ENCODE measurements at places on chromosomes 7 and 10. TPM values are rescaled to one million over a fixed set of nuclear protein-coding genes. Genes with fewer than 3 reads are reported as not detected.
A peak's percentile ranks its signal among the peaks of the same experiment; 100 is the strongest.

- no peak for DNase-seq
Measured at GRCh38 chr10:5723692-5724091, 39.1 kb downstream of the TASOR2 start.

- DNase-seq: no peak
Measured at GRCh38 chr10:109317746-109318366, 605.5 kb downstream of the XPNPEP1 start.

TMEM229A gene
- total RNA-seq: not detected

GRCh38 chr10:24427678-24428409 is 218.9 kb downstream of the KIAA1217 start:
- no peak for DNase-seq

GRCh38 chr7:94907026-94907810 is at the start of gene PPP1R9A:
PPP1R9A (plus strand) TSS chr7:94907594; CDS start chr7:94910114, 2,520 bp downstream.
- peak; percentile 54 for DNase-seq

GRCh38 chr10:130403153-130404075 is 267.2 kb downstream of the GLRX3 start:
- DNase-seq: no peak

TSPAN12 gene
- 23.2 TPM for total RNA-seq

OR6V1 gene
- not detected for total RNA-seq

EIF4EBP2 gene
- total RNA-seq: 101 TPM

- no peak for DNase-seq
Measured at GRCh38 chr7:2037301-2037807, 195.4 kb downstream of the MAD1L1 start.

DNA sequence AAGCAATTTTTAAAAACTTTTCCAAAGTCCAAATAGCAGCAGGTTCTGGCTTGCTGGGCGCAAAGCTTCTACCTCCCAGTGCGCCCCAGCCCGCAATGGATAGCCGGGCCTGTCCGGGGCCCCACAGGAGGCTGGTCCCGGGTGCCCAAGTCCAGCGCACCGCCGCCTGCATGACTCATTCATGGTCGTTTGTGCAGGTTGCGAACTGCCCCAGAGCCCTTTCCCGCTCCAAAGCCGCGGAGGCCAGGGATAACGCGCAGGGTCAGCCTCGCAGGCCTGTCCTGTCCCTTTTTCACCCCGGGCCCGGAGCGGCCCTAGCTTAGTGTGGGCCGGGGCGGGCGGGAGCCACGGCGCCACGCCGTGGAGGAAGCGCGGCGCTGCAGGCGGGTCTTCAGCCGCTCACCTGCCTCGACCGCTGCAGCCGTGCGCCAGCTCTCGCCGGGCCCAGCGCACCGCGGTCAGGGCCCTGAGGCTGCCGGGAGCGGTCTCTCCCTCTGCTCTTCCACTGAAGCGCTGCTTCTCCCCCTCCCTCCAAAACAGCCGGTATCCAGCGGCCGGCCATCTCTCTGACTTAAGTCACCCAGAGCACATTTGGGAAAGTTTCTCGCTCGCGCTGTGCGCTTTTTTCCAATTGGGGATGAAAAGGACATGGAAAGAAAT is 1.7 kb upstream of the EGR2 start:
- DNase-seq: peak; percentile 75

LOXL4 gene
- total RNA-seq: 3.7 TPM

GRCh38 chr7:135239263-135239662 is 5.6 kb downstream of the STRA8 start:
- no peak for DNase-seq

DNA sequence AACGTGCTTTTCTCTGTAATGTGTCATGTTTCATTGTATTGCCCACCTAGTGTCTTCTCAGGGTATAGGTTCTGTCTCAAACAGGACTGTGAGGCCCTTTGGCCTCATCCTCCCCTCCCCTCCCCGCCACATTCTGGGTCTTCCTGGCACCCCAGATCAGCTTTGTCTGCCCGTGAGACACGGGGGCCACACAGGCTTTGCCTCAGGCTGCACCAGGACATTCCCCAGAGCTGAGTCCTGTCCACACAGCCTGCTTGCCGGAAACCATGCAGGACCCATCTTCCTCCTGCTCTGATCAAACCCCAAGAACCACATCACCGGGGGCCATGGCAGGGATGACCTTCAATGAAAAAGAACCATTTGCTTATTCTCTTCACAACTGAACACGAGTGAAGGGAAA is 18.6 kb downstream of the MAT1A start:
- DNase-seq: no peak

DNA sequence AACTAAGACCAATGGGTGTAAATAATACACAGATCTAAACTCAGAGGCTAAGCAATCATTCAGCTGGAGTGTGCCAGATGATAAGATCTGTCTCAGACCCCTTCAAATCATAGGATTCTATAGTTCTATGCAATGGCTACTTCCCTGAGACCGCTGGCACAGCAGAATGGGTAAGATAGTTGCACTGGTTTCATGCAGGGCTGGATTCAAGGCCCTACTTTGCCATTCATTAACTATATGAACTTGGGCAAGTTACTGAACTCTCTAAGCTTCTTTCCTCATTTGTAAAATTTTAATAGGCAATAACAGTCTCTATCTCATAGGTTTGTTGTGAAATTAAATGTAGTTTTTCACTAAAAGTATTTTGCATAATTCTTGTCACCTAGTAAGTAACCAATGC is 62.0 kb downstream of the TFEC start:
- DNase-seq: no peak

DNA sequence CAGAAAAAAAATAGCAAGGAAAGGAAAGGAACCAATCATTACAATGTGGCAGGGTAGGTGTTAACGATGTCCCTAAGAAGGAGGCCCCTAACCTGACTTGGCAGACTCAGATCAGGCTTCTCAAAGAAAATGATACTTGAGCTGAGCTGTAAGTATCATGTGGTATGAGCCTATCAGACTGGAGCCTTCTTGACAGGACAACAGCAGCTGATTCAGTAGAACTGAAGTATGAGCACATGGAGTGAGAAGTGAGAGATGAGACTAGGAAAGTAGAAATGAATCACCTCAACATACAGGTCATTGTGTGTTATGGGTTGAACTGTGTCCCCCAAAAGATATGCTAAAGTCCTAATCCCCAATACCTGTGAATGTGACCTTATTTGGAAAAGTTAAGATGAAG is 66.3 kb downstream of the MTERF1 start:
- no peak for DNase-seq

ZNF92 gene
- total RNA-seq: 20.6 TPM

- DNase-seq: no peak
Measured at GRCh38 chr10:8815969-8816368, 761.5 kb downstream of the GATA3 start.

Measured in progenitor cell of endocrine pancreas (in vitro differentiated cells).